Right hindlimb (tissue), 1 donor: ENCODE measurements at places on chromosomes 1 and 21.

DNA sequence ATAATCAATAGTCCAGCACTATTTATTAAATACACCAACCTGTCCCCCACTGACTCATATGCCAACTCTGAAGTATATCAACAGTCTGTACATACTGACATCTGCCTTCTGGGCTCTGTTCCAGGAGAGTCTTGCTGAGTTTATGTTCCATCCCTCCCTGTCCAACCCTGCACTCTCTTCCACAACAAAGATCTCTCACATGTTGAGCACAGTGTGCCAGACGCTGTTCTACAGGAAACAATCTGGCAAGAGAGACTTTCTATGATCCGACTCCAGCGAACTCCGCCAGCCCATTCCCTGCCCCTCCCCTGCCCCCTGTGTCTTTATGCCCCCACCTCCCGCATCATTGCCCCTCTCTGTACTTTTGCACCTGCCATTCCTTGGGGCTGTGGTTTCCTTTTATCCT lies 3.4 kb downstream of the LACTBL1 start:
- DNase-seq: peak; percentile 64

DNA sequence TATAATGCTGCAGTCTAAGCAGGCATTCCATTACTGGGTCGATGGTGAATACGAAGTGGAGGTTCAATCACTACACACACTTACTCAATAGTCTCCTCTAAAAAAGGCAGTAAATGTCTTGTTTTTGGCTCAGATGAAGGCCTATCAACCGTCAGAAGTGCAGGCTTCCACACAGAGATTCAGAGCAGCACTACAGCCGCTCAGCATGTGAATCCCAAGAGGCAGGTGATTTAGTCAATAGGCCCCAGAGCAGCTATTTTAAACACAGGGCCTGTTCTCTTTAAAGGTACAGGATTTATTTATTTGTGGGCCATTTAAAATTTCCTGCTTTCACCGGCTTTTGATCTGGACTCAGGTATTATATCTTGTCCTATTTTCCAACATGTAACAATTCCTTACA lies 293.7 kb downstream of the RGS7 start:
- no peak for DNase-seq

DNA sequence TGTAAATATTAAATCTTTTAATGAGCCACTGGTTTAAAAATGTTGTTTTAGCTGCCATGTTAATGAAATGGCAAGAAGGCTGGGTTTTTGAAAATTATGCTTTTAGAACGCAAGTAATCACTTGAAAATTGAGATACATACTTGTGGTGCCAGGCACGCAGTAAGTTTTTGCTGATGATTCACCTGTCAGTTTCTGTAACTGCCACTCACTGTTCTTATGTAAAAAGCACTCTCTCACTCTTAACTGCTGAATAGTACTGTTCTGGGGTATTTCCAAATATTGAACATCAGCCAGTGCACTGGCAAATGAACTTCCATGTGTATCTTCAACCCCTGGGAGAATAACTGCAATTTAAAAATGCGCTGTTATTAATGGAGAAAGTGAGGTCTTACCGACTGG lies 17.9 kb downstream of the LGALS8 start:
- no peak for DNase-seq

DNA sequence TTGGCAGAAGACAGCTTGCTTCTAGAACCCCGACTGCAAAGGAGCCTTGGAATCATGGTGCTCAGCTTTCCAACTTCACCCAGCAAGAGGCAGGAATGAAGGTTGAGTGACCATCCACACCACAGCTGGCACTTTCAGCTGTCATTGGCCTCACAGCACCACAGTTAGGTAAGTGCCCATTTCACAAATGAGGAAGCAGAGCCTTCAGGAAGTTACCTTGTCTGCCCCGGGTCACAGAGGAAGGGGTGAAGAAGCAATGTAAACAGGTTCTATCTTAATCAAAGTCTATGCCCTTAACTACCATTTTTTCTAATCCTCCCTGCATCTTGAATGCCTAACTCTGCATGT lies 156.0 kb downstream of the GLUL start:
- DNase-seq: no peak

DNA sequence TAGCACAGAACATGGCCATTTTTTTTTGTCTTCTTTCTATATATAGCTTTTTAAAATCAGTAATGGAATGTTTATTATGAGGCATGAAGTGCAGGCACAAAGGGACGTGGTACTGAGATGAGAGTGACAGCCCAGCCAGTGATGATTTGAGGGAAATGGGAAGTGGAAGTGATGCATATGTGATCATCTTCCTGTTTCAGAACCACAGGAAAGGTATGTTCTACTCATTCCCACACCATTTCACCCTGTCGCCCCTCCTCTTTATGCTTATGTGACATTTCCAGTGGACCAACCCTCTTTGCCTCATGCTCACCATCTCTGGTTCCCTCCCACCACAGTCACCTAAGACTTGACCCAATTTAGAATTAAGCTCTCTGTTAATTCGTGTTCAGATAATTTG lies 24.3 kb downstream of the PTGS2 start:
- no peak for DNase-seq

GRCh38 chr21:38039369-38039768 lies 123.1 kb upstream of the KCNJ6 start:
- no peak for DNase-seq
